Dorsolateral prefrontal cortex (tissue), 122 donors: ENCODE measurements at places on chromosomes 6 and 20.

GRCh38 chr6:136437246-136437645 is 113.0 kb downstream of the MAP7 start:
- no peak for DNase-seq

GRCh38 chr6:116682334-116682712 is 1.3 kb downstream of the KPNA5 start:
- no peak for DNase-seq

DNA sequence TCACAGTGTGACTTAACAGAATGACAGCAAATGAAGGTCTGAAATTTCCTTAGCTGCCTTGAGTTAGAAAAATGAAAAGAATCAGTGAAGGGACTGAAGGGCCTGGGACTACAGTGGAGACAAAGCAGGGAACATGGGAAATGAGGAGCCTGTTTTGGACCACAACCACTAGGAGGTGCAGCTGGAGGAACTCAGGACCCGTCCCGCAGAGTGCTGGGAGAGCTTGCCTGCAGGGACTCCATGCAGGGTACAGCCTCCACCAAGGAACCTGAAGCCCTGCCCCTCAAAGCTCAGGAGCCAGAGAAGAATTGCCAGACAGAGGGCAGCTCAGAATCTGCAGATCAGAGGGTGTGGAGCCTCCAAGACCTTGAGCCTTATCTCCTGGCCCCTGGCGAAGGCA is 50.7 kb downstream of the LRFN2 start:
- DNase-seq: no peak

DNA sequence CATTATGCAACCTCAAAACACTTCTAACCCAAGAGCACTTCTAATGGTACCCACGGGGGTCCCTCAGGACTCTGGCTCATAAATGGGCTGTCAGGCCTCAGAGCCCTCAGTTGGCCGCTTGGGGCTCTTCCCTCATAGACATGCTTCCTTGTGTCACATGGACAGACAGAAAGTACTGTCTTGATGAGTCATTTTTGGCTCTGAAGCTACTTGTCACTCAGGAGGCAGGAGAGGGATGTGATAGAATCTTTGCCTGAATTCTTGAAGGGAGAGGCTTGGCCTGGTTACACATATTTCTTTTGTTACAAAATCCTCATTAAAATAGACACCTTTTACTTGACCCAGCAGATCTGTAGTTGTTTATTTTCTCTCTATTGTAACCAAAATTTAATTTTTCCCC is 15.1 kb upstream of the EDN1 start:
- DNase-seq: no peak

GRCh38 chr6:124888581-124889371 is 73.5 kb upstream of the RNF217 start:
- DNase-seq: no peak

DNA sequence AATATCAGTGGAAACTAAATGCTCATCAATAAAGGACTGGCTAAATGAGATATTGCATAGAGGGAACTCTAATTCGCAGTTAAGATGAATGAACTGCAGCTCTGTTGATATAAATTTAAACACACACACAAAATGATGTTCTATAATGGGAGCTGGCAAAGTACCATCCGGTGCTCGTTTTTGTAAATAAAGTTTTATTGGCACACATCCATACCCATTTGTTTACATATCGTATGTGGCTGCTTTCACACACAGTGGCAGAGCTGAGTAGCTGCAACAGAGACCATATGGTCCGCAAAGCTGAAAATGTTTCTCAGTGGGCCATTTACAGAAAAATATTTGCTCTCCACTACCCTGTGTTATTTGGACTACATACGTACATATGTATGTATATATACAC is 120.7 kb downstream of the EDN3 start:
- DNase-seq: no peak

- no peak for DNase-seq
Measured at GRCh38 chr6:132483779-132484679, 28.9 kb downstream of the STX7 start.

GRCh38 chr20:9348747-9349146 is 165.6 kb upstream of the LAMP5 start:
- no peak for DNase-seq

DNA sequence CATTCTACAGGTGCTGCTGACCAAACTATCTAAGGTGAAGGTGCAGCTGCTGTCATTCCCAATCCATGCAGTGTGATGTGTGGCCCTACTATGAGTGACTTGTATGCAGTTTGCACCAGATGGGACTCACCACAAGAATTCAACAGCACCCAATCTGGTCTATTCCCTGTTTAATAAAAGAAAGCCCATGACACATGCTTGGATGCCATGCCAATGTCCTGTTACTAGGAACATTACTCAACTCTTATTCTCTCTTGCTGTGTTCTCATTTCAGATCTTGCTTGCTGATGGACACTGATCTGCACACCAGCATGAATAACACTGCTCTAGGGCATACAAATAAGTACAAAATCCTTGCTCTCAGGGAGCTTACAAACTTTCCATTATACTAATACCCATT is 221.6 kb upstream of the CDYL start:
- DNase-seq: no peak

DNA sequence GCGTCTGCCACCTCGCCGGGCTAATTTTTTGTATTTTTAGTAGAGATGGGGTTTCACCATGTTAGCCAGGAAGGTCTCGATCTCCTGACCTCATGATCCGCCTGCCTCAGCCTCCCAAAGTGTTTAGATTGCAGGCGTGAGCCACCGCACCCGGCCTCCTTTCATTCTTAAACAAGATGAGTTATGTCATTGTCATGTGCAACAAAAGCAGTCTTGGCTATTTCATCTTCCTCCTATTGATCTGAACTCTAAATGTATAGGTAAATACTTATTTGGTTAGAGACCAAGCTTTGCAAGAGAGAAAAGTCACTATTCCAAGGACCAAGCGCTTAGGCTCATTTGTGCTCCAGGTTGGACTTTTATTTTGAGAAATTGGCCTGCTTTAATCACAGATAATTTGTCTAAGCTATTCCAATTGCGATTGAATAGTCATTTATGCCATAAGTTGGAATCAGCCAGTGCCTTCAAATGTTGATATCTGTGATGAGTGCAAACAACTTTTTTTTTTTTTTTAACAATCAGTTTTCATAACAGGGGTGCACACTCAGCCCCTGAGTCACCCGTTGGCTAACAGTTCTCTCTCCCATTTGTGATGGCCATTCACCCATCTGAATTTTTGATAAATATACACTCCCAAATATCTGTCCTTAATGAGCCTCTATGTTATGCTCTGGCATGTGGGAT is 167.3 kb downstream of the BCAS1 start:
- DNase-seq: no peak

GRCh38 chr20:50563133-50563944 is 53.2 kb downstream of the PTPN1 start:
- no peak for DNase-seq

DNA sequence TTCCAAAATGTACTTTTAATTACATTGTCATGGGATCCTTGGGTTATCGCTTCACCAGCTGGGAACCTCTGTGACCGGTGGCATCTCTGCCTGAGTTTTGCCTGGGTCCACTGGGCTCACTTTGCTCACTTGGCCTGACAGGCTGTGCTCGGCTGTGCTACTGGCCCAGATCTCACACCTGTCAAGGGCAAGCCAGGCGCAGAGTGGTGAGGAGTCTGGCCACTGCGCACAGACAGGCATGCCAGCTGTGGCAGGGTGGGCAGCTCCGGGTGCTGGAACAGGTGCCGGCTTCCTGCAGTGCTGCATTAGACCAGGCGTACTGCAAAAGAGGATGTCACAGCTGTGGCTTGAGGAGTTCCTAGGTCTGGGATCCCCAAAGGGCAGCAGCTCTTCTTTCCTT is 489.8 kb downstream of the TENT5A start:
- DNase-seq: no peak

DNA sequence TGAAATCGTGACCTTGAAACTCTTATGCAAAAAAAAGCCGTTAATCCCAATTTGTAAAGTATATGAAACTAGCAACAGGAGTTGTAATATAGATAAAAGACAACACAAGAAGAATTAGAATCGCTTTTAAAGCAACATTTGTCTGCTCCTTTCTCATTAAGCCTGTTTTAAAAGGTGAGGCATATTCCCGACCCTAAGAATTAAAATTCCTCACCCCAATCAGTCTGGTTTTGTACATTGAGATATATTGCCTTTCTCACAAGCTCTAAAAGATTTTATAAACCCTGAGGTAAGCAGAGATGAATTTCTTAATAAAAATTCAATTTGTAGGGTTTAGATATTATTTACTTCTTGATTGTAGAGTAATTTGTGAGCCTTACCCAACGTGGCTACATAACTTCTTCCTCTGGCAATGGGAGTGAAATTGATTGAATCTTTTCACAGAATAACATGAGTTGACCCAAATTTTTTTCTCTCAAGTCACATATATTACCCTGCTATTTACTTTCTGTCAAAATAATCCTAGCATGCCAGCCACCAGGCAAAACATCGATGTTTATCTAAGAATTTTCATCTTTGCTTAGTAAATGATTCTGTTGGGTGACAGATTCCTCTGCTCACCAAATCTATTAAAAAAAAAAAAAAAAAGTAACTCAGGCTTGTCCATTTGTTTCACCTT is 173.7 kb downstream of the HACE1 start:
- DNase-seq: no peak

DNA sequence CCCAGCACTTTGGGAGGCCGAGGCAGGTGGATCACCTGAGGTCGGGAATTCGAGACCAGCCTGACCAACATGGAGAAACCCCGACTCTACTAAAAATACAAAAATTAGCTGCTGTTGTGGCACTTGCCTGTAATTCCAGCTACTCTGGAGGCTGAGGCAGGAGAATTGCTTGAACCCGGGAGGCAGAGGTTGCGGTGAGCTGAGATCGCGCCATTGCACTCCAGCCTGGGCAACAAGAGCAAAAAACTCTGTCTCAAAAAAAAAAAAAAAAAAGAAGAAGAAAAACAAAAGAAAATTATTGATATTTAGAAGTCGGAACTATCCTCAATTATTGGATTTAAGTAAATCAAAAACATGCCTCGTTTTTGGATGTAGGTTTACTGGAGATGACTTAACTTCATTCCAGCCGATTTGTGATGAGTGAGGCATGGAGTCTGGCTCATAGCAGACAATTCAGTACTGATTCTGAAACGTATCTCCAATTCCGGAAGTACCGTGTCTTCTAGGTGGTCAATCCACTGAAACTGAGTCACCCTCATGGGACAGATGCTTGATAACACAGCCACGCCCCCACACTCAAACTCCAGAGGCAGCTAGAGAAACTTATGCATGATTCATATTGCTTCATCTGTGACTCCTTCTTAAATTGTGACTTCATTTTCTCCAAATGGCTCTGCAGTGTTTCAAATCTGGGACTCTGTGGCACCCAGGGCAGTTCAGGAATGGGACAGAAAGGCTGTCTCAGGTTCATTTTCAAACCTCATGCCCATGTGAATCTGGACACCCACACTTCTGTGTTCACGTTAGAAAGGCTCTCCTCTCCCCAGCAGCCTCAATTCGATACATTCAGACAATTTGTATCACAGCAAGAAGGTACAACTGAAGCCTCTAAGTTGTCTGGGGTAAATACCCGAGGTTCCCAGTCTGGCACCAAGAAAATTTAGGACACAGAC is 110.4 kb upstream of the ARMC2 start:
- DNase-seq: no peak

GRCh38 chr6:47310131-47310480 is 401 bp upstream of the TNFRSF21 start:
- no peak for DNase-seq

DNA sequence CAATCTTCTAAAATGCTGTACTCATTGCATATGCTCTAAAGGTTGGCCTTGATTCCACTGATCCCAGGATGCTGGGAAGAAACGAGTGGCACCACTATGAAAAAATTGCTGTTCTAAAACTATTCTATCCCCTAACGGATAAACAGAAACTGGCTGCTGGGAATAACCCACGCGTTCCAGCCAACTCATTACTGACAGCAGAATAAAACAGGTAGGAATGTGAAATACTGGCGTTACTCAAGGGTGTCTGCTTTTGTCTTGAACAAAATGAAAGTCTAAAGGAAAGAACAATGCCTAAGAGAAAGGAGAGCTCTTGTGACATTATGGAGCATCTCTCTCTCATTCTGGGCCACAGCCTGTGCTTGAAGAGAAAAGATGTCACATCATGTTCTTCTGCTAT is 26.1 kb downstream of the GPR63 start:
- no peak for DNase-seq

- DNase-seq: peak; percentile 17
Measured at GRCh38 chr6:912871-913835, 220.2 kb upstream of the EXOC2 start.

- no peak for DNase-seq
Measured at GRCh38 chr6:52297433-52297832, 12.9 kb upstream of the MCM3 start.

- DNase-seq: peak; percentile 92
Measured at GRCh38 chr20:46406986-46407670, 713 bp upstream of the ELMO2 start.

- DNase-seq: no peak
Measured at GRCh38 chr6:13395272-13396237, 67.2 kb upstream of the TBC1D7 start.

DNA sequence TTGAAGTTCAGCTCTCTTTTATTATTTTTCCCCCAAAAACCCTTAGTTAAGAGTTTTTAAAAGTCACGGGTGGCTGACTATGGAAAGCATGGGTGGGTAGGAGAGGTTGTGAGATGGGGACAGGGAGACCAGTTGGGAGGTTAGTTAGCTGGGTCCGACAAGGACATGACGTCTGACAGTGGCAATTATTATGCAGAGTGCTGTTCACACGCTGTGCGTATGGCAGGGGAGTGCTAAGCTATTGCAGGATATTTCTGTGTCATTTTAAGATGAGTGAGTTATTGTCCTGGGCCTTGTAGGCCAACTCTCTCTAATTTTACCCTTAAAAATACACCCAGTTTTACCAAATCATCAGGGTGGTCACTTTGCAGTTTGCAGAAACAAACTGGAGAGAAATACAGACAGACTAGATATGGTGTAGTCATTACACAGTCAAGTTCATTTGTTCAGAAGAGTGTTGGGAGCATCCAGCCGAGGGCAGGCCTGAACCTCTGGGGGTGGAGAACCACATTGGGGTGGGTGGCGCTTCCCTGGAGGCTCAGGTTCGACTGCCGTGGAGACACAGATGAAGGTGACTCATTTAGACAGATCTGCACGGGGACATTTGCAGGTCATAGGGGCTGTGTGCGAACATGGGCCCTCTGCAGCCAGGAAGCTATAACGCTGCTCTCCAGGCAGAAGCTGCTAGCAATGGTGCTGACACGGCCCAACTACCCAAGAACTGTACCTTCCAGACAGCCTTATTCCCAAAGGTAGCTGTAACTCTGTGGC is 307.6 kb downstream of the QKI start:
- DNase-seq: no peak

DNA sequence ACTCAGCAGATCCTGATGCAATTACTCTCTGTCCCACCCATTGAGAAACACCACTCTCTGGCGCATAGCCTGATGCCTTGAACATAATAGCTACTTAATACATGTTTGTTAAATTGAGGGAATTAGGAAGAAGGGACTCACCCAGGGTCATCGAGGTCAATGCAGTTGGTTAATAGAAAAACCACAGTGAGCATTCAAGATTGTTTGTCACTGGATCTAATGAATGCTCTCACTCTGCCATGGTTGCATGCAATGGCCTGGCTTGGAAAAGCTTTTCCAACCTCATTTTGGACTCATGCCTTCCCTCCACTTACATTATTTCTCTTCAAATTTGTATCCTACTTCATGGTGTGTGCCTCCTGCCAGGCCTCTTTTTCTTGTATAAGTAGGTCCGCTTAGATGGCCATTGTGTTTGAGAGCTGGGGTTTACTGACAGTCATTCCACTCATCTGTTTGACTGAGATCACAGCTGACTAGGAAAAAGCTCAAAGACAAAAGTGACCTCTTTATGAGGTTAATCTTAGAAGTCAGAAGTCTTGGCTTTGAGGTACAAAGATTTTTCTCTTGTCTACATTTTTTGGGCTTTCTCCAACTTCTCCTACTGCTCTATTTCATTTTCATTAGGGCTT is 154.8 kb upstream of the RAB32 start:
- no peak for DNase-seq
